ENCODE measurements at places on chromosomes 5 and 9.

GRCh38 chr5:97136475-97136874 is 5.9 kb downstream of the LIX1 start:
- no peak for DNase-seq

DNA sequence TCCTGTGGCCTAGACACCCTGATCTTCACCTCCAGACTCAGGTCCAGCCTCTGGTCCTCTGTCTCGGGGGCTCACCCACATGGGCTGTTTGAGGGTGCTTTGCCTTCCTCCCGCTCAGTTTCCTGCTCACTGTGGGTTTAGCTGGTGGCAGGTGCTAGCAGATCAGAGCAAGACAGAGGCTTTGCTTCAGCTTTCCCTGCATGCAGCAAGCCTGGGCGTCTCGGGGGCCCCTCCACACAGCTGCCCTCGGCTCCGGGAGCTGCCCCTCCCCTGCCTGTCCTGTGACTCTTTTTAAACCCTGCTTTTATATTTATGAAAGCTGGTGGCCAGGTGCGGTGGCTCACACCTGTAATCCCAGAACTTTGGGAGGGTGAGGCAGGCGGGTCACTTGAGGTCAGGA is 14.6 kb downstream of the MRPL36 start:
- no peak for DNase-seq

- DNase-seq: no peak
Observed at GRCh38 chr5:122354293-122354692, 42.3 kb downstream of the SNCAIP start.

DNA sequence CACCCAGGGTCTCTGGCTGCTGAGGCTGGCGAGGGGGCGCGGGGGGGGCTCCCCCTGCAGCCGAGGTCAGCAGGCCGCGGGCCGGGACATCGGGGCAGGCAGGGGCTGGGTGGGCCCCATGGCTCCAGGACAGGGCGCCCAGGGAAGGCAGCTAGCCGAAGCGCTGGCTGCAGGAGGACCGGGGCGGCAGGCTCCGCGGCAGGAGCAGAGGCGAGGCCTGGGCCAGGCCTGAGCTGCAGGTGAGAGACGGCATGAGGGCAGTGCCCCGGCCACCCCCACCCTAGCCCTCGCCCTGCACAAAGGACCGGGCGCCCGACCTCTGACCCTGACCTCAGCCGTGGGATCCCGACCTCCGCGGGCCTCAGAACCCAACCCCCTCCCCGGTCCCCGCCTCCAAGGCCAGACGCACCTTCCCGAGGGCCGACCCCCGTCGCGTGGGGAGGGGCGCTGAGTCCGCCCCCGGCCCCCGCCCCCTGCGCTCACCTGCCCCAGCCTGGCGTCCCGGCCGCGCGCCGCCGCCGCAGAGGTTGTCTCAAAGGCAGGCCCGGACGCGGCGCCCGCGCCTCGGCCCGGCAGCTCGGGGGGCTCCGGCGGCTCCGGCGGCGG is 431 bp downstream of the RNF208 start:
- no peak for DNase-seq

Data from substantia nigra (tissue), 51 donors.